Nephron progenitor cell (in vitro differentiated cells): ENCODE measurements at places on chromosomes 13 and 19.

DNA sequence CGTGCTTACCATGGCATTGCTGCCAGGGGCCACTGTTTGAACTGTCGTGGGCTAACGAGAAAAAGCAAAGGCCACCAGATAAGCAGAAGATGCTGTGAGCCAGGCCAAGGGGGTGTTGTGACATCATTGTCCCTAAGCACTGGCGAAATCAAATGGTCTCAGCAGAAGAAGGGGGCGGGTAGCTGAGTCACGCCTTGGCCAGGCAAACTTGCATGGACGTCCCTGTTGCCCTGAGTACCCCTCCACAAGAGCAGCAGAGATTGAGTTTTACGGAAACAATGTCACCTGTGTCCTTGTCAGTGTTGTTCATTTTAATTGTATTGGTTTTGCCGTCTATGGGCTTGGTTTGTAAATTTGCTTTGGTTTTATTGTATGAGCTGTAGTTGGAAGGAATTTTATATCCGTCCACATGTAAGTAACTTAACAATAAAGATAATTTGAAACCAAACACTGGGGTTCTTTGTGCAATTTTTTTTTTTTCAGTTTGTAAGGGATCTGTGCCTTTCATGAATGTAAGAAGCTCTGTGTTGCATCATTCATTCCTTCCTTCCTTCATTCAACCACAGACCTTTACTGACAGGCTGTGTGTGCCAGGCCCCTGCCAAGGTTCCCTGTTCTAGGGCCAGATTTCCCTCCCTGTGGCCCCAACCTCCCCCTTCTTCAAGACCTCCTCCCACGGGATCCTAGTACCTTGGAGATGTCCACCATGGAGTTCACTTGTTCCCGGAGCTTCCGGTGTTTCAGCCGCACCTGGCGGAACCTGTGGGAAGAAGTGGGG lies 12.3 kb downstream of the KCNN4 start:
- no peak overlapping the region for H3K27ac ChIP-seq
- no peaks in the 10 kb centered on the region for H3K36me3 ChIP-seq
- no peak overlapping the region for H3K4me3 ChIP-seq
- no peak for DNase-seq
- H3K4me1 ChIP-seq = peaks cover 31% of the 10 kb centered on the region

DNA sequence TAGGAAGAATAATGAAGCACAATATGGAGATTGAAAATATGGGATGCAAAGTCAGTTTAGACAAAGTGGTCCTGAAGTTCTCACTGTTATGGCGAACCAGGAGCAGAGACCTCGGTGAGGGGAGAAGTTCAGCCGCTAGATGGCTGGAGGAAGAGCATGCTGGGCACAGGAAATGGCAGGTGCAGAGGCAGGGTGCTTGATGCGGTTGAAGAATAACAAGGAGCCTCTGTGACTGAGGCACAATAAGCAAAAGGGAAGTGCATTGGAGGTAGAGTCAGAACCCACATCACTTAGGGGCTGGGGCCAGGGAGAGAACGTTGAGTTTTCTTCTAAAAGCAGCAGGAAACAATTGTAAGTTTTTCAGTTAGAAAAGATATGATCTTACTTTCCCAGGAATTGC lies 1725.2 kb downstream of the EFNB2 start:
- H3K4me3 ChIP-seq = no peak overlapping the region
- no peaks in the 10 kb centered on the region for H3K4me1 ChIP-seq
- no peak overlapping the region for H3K27ac ChIP-seq
- peaks cover 3% of the 10 kb centered on the region for H3K27me3 ChIP-seq

GRCh38 chr19:37950471-37951175 lies 43.6 kb downstream of the SIPA1L3 start:
- no peak for DNase-seq
- no peak overlapping the region for H3K4me3 ChIP-seq
- peaks cover 35% of the 10 kb centered on the region for H3K36me3 ChIP-seq
- peaks cover 43% of the 10 kb centered on the region for H3K4me1 ChIP-seq

DNA sequence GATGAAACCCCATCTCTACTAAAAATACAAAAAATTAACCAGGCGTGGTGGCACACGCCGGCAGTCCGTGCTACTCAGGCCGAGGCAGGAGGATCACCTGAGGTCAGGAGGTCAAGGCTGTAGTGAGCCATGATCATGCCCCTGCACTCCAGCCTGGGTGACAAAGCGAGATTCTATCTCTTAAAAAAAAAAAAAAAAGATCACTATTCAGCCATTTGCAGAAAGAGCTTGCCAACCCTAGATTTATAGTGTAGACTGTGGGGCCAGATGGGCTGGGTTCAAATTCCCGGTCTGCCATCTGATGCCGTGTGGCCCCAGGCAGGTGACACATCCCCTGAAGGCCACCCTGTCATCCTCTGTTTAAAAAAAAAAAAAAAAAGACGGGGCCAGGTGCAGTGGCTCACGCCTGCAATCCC lies 28.9 kb downstream of the SMIM24 start:
- H3K4me1 ChIP-seq = peaks cover 10% of the 10 kb centered on the region
- H3K4me3 ChIP-seq = no peak overlapping the region
- DNase-seq = no peak
- peaks cover 4% of the 10 kb centered on the region for H3K36me3 ChIP-seq
- H3K27ac ChIP-seq = peak overlapping the region; percentile 89

DNA sequence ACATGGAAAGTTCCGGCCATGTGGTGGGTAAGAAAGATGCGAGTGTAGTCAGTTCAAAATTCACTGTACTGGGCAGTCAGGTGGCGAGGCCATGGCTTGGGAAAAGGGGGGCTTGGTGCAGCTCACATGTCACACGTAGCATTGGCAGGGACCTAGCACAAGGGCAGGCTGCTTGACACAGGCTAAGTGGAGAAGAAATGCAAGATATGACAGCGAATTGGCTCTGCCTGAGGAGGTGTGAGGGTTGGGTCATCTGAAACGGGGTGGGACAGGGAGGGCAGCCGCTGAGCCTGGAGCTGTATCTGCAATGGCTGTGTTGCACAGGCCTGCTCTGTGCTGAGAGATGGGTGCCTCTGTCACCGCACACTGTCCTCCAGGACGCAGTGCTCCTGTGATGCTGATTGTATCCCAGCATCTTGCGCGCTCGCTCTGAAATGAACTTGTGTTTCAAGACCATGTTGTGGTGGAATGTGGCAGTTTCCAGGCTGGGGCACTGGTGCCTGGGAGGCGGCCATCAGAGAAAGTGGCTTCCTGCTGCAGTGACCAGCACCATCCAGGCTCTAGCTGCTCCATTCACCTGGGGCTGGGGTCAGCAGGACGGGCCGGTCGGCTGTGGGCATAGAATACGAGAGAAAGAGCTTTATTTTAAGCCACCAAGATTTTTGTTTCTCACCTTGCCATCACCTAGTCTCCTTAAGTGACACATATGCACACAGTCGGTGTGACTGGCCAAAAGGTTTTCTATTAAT lies 70.3 kb downstream of the TEX29 start:
- no peak overlapping the region for H3K27ac ChIP-seq
- no peaks in the 10 kb centered on the region for H3K36me3 ChIP-seq
- no peak overlapping the region for H3K4me3 ChIP-seq
- no peaks in the 10 kb centered on the region for H3K27me3 ChIP-seq
- DNase-seq = no peak
- H3K4me1 ChIP-seq = peaks cover 8% of the 10 kb centered on the region

GRCh38 chr13:87684850-87685742 lies 13.9 kb downstream of the SLITRK5 start:
- DNase-seq = no peak
- no peaks in the 10 kb centered on the region for H3K36me3 ChIP-seq
- H3K4me1 ChIP-seq = no peaks in the 10 kb centered on the region
- no peak overlapping the region for H3K27ac ChIP-seq
- no peaks in the 10 kb centered on the region for H3K27me3 ChIP-seq
- H3K4me3 ChIP-seq = no peak overlapping the region

GRCh38 chr19:50669302-50670101 lies 20.3 kb downstream of the C19orf81 start:
- peaks cover 83% of the 10 kb centered on the region for H3K27me3 ChIP-seq
- peak overlapping the region; percentile 54 for H3K4me3 ChIP-seq
- H3K4me1 ChIP-seq = peaks cover 28% of the 10 kb centered on the region
- no peak overlapping the region for H3K27ac ChIP-seq
- peaks cover 8% of the 10 kb centered on the region for H3K36me3 ChIP-seq
- peak; percentile 69 for DNase-seq

GRCh38 chr13:33543089-33543459 lies 257.5 kb upstream of the STARD13 start:
- peaks cover 3% of the 10 kb centered on the region for H3K27me3 ChIP-seq
- DNase-seq = no peak

DNA sequence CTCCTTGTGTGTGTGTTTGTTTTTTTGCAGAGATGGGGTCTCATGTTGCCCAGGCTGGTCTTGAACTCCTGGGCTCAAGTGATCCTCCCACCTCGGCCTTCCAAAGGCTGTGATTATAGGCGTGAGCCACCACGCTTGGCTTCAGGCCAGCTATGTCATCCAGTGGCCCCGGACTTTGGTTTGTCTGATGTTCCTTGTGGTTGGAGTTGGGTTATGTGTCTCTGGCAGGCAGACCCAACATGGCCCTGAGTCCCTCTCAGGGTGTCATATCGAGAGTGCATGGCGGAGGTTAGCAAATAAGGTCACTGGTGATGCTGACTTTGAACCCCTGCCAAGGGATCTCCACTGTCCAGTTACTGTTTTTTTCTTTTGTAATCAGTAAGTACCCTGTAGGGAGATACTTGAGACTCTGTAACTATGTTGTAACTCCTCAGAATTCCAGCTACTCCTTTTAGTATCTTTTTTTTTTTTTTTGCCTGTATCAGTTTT lies 37.3 kb downstream of the SMARCA4 start:
- peak overlapping the region; percentile 92 for H3K27ac ChIP-seq
- H3K36me3 ChIP-seq = peaks cover 61% of the 10 kb centered on the region
- DNase-seq = no peak
- no peak overlapping the region for H3K4me3 ChIP-seq

DNA sequence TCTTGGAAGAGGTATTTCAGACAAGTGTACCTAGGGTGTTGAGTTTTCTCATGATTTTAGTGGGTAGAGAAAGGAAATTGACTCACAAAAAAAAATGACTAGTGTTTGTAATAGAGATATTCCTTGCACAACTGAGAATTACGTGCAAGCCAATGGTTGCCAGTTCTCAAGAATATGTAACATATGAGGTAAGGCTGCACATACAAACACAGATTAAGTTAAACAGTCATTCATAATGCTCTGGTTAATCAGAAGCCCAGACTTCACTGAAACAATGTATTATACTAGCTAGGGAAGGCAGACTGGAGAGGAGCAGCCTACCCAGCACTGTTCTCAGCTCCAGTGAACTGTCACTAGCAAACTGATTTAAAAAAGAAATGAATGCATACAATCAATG lies 418.3 kb downstream of the DIAPH3 start:
- no peak overlapping the region for H3K27ac ChIP-seq
- H3K27me3 ChIP-seq = peaks cover 4% of the 10 kb centered on the region
- peaks cover 23% of the 10 kb centered on the region for H3K4me1 ChIP-seq
- H3K36me3 ChIP-seq = no peaks in the 10 kb centered on the region

GRCh38 chr19:3276341-3276799 lies 51.9 kb downstream of the CELF5 start:
- H3K27ac ChIP-seq = no peak overlapping the region
- H3K4me1 ChIP-seq = peaks cover 23% of the 10 kb centered on the region
- H3K27me3 ChIP-seq = peaks cover 88% of the 10 kb centered on the region
- H3K36me3 ChIP-seq = no peaks in the 10 kb centered on the region
- peak overlapping the region; percentile 25 for H3K4me3 ChIP-seq

DNA sequence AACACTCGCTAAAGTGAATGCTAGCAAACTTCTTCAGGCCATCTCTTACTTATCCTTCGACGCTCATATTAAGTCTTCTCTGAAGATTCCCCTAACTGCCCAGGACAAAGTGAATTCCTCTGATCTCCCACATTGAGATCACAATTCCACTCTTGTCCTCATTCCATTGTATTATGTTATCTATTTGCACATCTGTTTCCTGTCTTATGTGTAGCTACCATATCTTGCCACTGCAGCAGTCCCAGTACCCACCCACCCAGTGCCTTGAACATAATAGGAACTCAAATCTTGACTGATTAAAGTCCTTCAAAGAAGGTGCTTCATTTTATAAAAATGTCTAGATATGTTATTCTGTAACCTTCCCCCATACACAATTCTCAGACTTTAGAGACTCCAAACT lies 702.3 kb downstream of the DIAPH3 start:
- peaks cover 63% of the 10 kb centered on the region for H3K4me1 ChIP-seq
- no peak overlapping the region for H3K4me3 ChIP-seq
- no peak for DNase-seq
- peaks cover 5% of the 10 kb centered on the region for H3K36me3 ChIP-seq
- peaks cover 2% of the 10 kb centered on the region for H3K27me3 ChIP-seq
- no peak overlapping the region for H3K27ac ChIP-seq

DNA sequence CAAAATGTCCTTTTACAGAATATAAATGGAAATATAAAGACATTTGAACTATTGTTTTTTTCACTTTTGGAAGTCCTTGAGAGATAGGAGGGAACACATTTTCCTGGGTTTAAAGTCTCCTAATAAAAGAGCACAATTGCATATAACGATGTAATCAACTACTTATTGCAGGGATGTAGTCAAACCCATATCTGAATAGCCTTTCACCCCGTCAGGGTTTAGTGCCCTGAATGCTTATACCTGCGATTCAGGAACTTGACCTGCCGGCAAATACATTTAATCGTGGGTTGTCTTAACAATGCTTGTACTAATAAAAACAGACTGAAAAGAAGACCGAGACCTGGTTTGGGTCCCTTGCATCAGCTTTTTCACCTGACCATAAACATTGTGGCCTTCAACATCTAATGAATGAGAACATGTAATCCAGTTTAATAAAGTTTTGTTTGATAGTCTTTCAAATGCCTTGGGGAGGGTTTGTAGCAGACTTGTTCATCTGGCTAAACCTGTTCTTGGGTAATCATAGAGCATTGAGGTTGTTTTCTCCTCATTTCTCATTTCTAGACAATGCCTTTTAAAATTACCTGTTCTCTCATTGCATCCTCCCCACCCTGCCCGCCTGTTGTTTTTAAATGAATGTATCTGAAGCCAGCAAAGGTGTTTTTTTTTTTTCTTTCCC lies 7.0 kb downstream of the KLF5 start:
- H3K27ac ChIP-seq = no peak overlapping the region
- DNase-seq = no peak
- no peaks in the 10 kb centered on the region for H3K36me3 ChIP-seq
- no peak overlapping the region for H3K4me3 ChIP-seq

- no peak overlapping the region for H3K27ac ChIP-seq
- H3K27me3 ChIP-seq = peaks cover 3% of the 10 kb centered on the region
- peaks cover 6% of the 10 kb centered on the region for H3K36me3 ChIP-seq
- no peak overlapping the region for H3K4me3 ChIP-seq
These were observed 54.5 kb downstream of the NUFIP1 start for GRCh38 chr13:44934724-44935123.

DNA sequence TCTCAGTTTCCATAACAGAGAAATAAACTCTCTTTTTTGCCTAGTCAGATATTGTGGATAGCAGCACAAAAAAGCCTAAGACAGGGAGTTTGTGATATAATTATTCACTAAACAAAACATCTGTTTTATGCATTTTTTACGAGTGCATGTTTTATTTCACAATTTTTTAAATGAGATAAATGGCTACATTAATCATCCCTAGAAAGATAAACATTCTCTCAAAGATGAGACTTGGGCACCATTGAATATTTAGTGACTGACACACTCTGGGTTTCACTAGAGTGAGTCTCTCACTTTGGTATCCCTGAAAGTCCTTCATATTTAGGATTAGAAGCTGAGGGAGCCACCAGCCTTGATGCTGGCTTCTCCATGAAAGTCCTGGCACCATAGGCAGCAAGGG lies 74.3 kb upstream of the LRCH1 start:
- H3K27ac ChIP-seq = no peak overlapping the region
- no peak overlapping the region for H3K4me3 ChIP-seq
- no peaks in the 10 kb centered on the region for H3K27me3 ChIP-seq
- peaks cover 2% of the 10 kb centered on the region for H3K36me3 ChIP-seq
- peaks cover 8% of the 10 kb centered on the region for H3K4me1 ChIP-seq
- no peak for DNase-seq

GRCh38 chr19:28934631-28935030 lies 278.3 kb downstream of the UQCRFS1 start:
- no peak for DNase-seq
- no peak overlapping the region for H3K27ac ChIP-seq
